ENCODE measurements at places on chromosomes 3 and 15.
A peak's percentile ranks its signal among the peaks of the same experiment; 100 is the strongest.

GRCh38 chr3:150005243-150006112 lies 34.8 kb upstream of the PFN2 start:
- DNase-seq, result no peak

DNA sequence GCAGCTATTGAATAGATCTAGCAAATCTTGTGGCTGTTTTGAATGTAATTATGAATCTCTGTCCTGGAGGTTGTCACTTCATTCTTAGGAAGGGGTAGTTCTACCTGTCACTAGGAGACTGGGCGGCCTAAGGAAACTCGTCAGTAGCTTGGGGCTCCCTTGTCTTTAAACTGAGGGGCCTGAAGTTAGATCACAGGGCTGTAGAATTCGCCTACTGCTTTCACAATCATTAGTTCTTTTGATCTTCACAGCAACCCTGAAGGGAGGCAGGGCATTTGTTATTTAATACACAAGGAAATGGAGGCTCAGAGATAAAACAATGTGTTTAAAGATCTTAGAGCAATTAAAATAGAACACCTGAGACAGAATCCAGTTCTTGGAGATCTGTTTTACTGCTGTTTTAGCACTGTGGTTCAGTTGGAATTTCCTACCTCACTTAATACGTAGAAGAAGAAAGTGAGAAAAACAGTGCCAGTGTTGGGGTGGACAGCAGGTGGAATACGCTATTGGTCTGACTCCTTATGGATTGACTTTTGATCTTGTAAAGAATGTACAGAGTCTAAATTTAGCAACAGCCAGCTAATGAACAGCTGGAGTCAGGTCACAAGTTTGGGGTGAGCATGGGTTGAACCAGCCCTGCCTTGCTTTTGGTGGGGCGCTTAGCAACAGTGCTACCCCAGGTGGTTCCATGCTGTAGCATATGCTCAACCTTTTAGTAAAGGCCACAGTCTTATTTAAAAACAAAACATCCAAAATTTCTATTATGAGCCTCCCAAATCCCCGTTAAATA lies 71.4 kb upstream of the BHLHE40 start:
- no peak for DNase-seq

GRCh38 chr3:11996480-11996879 lies 7.7 kb upstream of the SYN2 start:
- DNase-seq, result no peak

GRCh38 chr3:38555149-38555840 lies 59.2 kb downstream of the EXOG start:
- DNase-seq, result no peak

- DNase-seq, result no peak
These were observed 392.5 kb upstream of the ATP11B start for GRCh38 chr3:182400838-182401237.

GRCh38 chr15:78264304-78265136 lies at the start of gene DNAJA4:
DNAJA4 (plus strand) TSS chr15:78264562; CDS start chr15:78264764, 202 bp downstream.
- peak; percentile 86 for DNase-seq

- DNase-seq, result no peak
These were observed 320.6 kb downstream of the SV2B start for GRCh38 chr15:91420689-91421088.

GRCh38 chr3:133256787-133257483 lies 142.9 kb upstream of the BFSP2 start:
- no peak for DNase-seq
